ENCODE measurements at places on chromosomes 11 and 22.

DNA sequence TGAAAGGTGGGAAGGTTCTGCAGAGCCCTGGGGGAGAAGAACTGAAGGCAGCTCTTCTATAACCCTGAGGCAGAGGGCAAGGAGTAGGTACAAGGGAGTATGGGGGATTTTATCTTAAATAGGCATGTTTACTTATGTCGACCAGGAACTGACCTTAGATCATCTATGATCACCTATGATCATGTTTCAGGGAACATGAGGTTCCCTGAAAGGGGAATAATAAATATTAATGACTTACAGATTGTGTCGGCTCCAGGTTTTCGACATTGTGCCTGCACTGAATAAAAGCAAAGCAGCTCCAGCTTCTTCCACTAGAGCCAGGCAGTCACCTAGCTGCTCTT, 9.9 kb downstream of the GSTP1 start:
- DNase-seq, result no peak

GRCh38 chr11:110710628-110711381, 1.4 kb downstream of the ARHGAP20 start:
- DNase-seq, result peak; percentile 39

- no peak for DNase-seq
Measured at GRCh38 chr22:27011133-27011532, 353.7 kb downstream of the MIAT start.

DNA sequence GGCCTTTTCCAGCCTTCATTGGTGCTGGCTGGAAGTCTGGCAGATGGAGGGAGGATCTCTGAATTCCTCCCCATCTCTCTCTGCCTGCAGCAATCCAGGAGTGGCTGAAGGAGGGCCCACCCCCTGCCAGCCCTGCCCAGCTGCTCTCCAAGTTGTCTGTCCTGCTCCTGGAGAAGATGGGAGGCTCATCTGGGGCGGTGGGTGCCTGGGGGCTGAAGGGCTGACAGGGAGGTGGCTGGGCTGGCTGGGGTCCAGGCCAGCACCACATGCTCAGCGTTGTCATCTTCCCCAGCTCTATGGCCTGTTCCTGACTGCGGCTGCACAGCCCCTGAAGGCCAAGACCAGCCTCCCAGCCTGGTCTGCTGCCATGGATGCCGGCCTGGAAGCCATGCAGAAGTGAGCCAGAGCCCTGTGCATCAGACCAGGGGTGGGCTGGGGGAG, 12.2 kb downstream of the TKFC start:
- no peak for DNase-seq

DNA sequence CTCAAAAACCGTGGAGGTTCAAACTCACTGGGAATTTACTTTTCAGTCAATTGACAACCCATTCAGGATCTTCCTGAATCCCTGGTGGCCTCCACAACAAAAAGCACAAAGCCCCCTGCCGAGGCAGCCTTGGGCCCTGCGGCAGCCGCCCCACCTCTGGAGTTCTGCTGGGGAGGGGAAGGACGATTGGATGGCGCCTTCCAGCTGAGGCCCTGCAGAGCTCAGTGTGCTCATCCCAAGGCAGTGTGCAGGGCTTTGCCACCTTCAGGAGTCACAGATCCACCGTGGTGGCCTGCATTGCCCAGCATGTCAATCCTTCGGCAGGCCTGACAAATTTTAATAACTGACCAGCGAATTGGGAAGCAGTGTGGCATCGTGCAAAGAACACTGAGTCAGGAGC, 7.4 kb downstream of the ZFTA start:
- no peak for DNase-seq

DNA sequence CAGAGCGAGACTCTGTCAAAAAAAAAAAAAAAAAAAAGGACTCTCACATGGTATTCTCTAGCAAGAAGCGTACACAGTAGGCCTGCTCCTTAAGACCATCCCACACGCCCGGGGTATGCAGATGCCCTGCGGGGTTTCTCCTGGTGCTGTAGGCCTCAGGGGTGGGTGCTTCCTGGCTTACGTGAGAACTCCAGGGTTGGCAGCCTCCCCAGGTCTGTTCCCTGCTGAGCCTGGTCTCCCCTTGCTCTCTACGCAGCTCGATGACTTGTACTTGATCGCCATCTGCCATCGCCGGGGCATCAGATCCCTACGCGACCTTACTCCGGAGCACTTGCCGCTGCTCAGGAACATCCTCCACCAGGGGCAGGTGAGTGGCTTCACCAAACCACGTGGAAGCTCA, 12.4 kb upstream of the ST3GAL4 start:
- DNase-seq, result no peak

- no peak for DNase-seq
Measured at GRCh38 chr11:132993991-132994502, 538.3 kb downstream of the OPCML start.

DNA sequence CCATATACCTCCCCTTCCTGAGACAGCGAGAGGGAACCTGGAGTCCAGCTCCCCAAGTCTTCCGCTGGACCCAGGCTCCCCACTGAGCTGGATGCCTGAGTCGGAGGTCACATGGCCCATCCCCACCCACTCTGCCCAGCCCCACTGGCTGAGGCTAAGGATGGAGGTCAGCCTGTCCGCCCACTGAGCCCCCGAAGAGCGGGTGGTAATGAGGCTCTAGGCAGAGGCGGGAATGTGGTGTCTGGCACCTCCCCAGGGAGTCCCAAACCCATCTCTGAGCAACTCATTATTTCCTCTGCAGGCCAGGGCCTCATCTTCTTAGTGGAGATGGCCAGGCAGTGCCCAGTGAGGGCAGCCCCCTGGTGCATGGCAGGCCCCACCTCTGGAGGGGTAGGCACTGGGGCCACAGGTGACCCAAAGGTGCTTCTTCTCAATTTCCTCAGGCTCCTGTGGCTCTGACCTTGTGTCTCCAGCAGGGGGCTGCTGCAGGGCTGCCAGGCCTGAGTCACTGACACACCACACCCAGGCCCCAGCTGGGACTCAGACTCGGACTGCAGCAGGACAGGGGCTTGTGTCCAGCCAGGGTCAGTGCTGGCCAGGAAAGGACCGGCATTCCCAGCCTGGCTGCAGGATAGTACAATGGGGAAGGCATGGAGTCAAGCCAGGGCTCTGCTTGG, 10.2 kb upstream of the PDE2A start:
- DNase-seq, result peak; percentile 29

DNA sequence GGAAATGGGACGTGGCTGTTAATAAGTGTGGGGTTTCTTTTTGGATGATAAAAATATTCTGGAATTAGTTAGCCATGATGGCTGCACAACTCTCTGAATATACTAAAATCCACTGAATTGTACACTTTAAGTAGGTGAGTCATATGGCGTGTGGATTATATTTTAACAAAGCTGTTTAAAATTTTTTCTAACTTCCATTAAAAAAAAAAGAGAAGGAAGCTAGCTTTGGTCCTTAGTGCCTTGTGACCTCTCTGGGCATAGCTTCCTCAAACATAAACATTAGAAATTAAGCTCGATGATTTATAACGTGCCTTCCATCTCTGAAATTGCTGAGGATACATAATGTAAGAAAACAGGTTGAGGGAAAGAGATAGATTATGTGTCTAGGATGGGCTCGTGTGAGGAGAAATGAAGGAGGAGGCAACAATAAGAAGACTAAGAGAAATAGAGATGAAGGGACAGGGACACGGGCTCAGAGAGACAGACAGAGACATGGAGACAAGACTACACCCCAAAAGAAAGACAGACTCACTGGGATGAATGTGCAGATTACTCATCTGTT, 20.0 kb downstream of the IRAG1 start:
- no peak for DNase-seq

DNA sequence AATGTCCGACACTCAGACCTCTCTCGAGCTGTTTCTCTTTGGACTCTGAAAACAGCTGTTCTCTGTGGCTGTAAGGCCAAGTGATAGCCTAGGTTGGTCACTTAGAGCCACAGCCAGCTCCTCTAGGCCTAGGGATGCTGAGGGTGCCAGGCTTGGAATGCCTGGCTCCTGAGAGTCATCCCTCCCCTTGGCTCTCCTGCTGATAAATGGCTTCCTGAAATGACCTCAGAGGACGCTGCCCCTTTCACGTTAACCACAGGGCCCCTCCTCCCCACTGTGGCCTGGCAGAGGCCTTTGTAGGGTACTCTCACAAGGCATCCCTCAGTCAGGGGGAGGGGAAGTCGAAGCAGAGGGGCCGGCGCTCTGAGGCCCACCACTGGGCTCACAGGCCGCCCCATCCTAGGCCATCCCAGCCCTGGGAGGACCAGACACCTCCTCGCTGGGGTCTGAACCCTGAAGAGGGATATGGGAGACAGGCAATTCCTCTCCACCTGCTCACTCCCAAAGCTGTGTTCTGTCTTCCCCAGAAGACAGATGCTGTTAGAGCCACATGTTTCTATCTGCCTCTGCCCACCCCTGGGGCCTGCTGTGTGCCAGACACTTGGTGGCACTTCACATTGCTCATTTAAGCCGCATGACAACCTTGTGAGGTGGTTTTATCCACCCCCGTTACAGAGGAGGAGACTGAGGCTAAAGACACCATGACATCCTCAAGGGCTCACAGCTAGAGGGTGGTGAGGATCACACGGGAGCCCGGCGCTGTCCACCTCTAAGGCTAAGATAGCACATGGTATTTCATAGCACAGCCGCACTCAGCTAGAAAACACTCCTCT, 50.9 kb downstream of the ARFGAP3 start:
- peak; percentile 60 for DNase-seq

GRCh38 chr11:110601936-110602335, 110.3 kb downstream of the ARHGAP20 start:
- DNase-seq, result no peak

DNA sequence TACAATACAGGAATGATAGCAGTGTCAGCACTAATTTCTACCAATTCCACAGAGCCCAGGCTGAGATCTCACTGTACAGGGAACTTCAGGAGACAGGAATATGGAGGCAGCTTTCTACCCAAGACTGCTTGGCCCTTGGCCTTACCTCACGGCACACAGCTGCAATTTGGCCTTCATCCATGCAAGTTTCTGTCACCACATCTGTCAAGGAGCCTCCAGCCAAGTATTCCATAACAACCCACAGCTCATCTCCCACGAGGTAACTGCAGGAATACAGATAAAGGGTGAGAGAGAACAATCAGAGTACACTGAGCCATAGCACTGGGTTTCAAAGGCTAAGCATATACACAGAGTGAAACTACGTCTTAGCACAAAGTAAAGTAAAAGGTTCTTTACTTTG, 39.0 kb upstream of the GDPD4 start:
- DNase-seq, result peak; percentile 84

- DNase-seq, result no peak
Measured at GRCh38 chr11:61510166-61510919, 1.8 kb downstream of the LRRC10B start.

- DNase-seq, result no peak
Measured at GRCh38 chr11:8375932-8376331, 112.3 kb upstream of the LMO1 start.

DNA sequence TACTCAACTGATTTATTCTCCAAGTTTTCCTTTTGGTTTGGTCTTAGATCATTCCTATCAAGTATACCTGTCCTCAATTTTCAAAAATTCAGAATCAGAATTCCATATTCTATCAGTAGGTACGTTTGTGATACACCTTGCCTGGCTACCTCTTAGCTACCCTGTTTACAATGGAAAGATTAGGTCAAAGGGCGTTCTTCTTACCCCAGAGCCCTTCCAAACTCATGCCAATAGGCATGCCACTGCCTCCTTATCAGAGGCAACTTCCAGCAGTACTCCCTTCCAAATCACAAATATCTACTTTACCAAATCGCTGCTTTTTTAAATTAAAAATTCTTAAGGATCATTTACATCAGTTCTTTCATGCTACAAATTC, 1.0 kb downstream of the PATL1 start:
- no peak for DNase-seq

DNA sequence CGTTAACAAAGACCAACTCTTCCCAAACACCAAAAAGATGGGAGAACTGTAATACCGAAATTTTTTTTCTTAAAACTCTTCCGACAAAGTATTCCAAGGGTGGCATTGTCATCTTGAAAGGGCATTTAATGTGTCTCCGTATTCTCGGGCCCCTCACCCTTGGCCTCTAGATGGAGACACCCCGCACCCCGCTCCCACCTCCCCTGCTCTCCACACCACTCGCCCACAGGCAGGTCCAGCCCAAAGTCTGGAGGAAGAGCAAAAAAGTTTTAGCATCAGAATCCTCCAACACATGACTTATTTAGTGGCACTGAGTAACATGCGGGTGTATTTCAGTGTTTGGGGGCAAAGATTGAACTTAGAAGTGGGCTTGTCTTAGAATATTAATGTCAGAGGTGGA, 20.7 kb downstream of the SPATA19 start:
- DNase-seq, result no peak

- peak; percentile 33 for DNase-seq
Measured at GRCh38 chr22:37381489-37381888, 45.8 kb downstream of the ELFN2 start.

GRCh38 chr11:8341996-8342395, 78.3 kb upstream of the LMO1 start:
- no peak for DNase-seq

GRCh38 chr11:80473562-80473961, 1032.7 kb upstream of the TENM4 start:
- no peak for DNase-seq

DNA sequence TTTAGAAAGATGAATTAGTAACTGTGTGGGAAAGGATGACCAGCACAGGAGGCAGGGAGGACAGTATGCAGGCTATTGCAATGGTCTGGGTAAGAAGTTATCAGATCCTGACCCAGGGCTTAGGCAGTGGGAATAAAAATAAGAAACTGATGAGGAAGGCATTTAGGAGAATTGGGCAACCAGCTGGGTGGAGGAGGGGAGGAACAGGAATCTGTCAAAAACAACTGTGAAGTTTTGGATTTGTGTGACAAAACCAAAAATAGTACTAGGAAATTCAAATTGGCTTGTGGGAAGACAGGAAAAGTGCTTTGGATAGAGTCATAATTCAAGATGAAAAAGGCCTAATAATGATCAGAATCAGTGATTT, 27.9 kb downstream of the MMP13 start:
- DNase-seq, result peak; percentile 10

GRCh38 chr11:10488121-10488933, 33.3 kb downstream of the AMPD3 start:
- no peak for DNase-seq

GRCh38 chr11:64865286-64866172, 12.9 kb downstream of the EHD1 start:
- DNase-seq, result peak; percentile 78

GRCh38 chr11:6576471-6577373, 26.7 kb downstream of the RRP8 start:
- peak; percentile 86 for DNase-seq

GRCh38 chr11:16474659-16475058, 118.3 kb upstream of the SOX6 start:
- DNase-seq, result no peak

DNA sequence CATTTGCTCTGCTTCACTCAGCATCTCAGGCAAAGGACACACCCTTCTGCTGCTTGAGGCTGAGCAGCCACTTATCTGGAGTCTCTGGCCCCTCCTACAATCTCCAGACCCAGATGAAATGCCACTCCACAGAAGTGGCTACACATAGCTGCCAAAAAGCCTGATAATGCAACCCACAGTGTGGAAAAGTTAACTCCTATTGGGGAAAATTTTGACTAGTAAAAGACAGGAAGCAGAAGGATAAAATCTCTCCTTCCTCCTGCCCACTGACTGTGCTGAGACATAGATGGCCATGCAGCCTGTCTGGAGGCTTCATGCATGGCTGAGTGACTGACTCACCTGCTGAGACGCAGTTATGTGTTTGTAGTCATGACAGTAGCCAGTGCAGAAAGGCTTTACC, 92.3 kb upstream of the TEAD1 start:
- peak; percentile 79 for DNase-seq

GRCh38 chr11:20038412-20038811, 121.9 kb downstream of the DBX1 start:
- no peak for DNase-seq

Data from amniotic epithelial cell (primary cell).